ENCODE measurements at places on chromosomes 6 and 20.

DNA sequence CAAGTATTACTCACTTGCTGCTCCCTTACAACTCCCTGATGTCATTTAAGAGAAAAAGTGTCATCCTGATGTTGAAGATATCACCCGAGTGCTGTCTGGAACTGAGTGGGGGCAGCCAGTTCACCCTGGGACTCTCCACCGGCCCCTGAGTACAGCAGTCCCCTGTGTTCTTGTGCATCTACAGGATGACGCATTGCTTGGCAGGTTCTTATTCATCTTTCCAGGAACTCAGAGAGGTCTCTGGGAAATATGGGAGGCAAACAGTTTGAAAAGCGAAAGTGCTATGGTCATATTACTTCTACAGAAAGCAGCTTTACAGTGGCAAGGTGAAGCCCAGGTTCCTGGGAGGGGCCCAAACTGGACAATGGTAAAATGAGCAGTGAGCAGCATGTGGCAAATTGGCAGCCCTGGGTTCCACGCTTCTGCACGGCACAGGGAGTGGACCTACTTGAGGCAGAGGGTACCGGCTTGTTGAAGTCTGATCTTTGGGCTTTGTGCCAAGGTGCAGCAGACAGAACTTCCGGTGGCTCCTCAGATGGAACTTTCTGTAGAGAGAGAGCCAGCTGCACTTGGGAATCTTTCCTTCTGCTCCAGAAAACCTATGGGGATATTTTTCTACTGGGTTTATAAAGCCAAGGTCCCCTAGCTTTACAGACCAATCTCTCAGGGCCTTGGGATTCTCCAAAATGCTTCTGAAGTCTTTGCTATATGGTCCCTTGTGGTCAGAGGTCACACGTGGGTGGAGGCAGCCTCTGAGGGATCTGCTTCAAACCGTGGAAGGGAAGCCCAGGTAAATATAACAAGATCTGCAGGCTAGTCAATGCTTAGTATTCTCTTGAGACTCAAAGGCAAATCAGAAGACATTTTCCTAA is 128.3 kb downstream of the MAP3K7 start:
- H3K4me1 ChIP-seq: no peaks in the 10 kb centered on the region
- DNase-seq: no peak
- no peaks in the 10 kb centered on the region for H3K27me3 ChIP-seq

GRCh38 chr6:29850011-29850553 is 22.5 kb downstream of the HLA-G start:
- H3K4me3 ChIP-seq: no peak overlapping the region
- H3K36me3 ChIP-seq: no peaks in the 10 kb centered on the region
- no peak for DNase-seq
- H3K27me3 ChIP-seq: peaks cover 18% of the 10 kb centered on the region

GRCh38 chr6:18837013-18837412 is 449.9 kb downstream of the RNF144B start:
- H3K4me3 ChIP-seq: no peak overlapping the region
- no peaks in the 10 kb centered on the region for H3K27me3 ChIP-seq
- H3K4me1 ChIP-seq: no peaks in the 10 kb centered on the region
- DNase-seq: no peak
- no peak overlapping the region for H3K27ac ChIP-seq
- no peaks in the 10 kb centered on the region for H3K36me3 ChIP-seq

GRCh38 chr6:111989743-111990142 is 64.2 kb upstream of the CCN6 start:
- DNase-seq: no peak
- H3K27me3 ChIP-seq: no peaks in the 10 kb centered on the region
- H3K4me3 ChIP-seq: no peak overlapping the region
- H3K27ac ChIP-seq: no peak overlapping the region
- peaks cover 6% of the 10 kb centered on the region for H3K4me1 ChIP-seq

GRCh38 chr6:169820358-169820757 is 68.9 kb downstream of the ERMARD start:
- no peaks in the 10 kb centered on the region for H3K27me3 ChIP-seq

- peaks cover 99% of the 10 kb centered on the region for H3K27me3 ChIP-seq
- no peaks in the 10 kb centered on the region for H3K36me3 ChIP-seq
- DNase-seq: peak; percentile 47
- peak overlapping the region; percentile 22 for H3K4me3 ChIP-seq
- H3K27ac ChIP-seq: no peak overlapping the region
- H3K4me1 ChIP-seq: peaks cover 25% of the 10 kb centered on the region
Observed at GRCh38 chr20:22403632-22404361, 180.6 kb downstream of the FOXA2 start.

DNA sequence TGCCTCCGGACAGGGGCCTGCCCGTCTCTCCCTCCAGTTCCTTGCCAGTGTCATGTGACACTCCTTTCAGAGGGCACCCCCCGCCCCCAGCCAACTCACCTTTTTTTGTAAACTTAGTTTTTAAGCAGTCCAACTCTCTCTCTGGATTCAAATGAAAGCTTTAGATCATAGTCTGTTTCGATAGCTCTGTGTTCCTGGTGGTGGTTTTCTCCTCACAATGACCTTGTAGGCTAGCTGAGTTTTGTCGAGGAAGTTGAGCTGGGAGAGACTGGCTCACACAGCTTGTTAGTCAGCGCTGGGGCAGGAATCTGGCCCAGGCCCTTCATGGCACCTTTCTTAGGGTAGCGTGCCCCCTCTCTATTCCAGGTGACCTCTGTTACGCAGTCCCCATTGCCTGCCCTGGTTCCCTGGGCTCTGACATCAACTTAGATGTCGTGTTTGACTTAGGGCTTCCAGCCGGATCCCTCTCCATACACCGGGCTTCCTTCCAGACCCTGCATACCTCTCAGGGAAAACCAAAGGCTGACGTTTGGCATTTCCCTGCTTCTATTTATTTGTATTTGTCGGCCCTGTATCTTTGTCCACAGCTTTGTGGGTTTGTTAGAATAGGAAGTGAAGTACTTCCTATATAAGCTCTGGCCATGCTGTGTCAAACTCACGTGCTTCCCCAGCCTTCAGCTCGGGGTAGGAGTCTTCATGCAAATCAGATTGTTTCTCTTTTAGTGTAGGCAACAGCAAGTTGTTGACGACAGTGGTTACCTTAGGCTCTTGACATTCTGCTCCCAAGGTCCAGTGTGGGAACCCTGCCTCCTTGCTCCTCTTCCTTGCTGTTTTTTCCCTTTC is 12.7 kb downstream of the IGF2R start:
- H3K27ac ChIP-seq: no peak overlapping the region
- no peak overlapping the region for H3K4me3 ChIP-seq
- no peak for DNase-seq
- H3K27me3 ChIP-seq: no peaks in the 10 kb centered on the region
- no peaks in the 10 kb centered on the region for H3K36me3 ChIP-seq

GRCh38 chr6:32166411-32167061 is 2.1 kb downstream of the EGFL8 start:
- H3K36me3 ChIP-seq: no peaks in the 10 kb centered on the region
- H3K4me3 ChIP-seq: no peak overlapping the region
- no peaks in the 10 kb centered on the region for H3K27me3 ChIP-seq
- no peak for DNase-seq
- no peak overlapping the region for H3K27ac ChIP-seq

DNA sequence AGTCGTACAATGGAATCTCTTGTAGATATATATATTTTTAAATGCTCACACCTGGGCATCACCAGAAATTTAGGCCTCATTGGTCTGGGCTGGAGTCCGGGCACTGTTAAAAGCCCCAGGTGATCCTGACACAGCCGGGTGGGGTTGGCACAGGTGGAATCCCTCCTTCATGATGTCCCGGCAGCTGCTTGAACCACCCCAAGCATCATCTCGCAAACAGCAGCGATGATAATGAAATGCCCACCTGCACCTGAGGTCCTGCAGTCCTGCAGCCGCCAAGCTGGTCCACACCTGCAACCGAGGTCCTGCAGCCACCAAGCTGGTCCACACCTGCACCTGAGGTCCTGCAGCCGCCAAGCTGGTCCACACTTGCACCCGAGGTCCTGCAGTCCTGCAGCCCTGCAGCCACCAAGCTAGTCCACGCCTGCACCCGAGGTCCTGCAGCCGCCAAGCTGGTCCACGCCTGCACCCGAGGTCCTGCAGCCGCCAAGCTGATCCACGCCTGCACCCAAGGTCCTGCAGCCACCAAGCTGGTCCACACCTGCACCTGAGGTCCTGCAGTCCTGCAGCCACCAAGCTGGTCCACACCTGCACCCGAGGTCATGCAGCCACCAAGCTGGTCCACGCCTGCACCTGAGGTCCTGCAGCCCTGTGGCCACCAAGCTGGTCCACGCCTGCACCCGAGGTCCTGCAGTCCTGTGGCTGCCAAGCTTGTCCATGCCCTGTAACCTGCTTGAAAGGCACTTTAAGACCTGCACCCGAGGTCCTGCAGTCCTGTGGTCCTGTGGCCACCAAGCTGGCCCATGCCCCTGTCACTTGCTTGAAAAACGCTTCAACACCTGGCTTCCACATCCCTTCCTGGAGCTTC is 261.2 kb downstream of the DLL1 start:
- H3K36me3 ChIP-seq: no peaks in the 10 kb centered on the region
- no peak overlapping the region for H3K27ac ChIP-seq
- H3K27me3 ChIP-seq: no peaks in the 10 kb centered on the region
- no peaks in the 10 kb centered on the region for H3K4me1 ChIP-seq
- DNase-seq: no peak

DNA sequence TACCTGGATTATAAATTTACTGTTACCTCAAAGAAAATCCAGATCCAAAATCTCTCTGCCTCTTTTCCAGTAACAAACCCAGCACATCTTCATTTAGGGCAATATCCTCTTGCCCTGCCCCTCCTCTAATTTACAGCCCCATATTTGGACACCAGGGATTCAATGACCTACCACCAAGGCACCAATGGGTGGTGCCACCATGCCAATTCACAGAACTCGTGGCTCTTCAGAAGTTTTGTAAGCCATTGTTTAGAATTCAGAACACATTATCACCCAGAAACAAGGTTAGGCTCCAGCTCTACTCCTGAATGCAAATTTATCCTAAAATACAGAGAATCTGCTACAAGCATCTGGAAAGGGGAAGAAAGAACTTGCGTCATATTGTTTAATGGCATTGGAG is 67.8 kb upstream of the SASH1 start:
- no peak overlapping the region for H3K4me3 ChIP-seq
- H3K27me3 ChIP-seq: no peaks in the 10 kb centered on the region
- no peak overlapping the region for H3K27ac ChIP-seq
- H3K4me1 ChIP-seq: peaks cover 5% of the 10 kb centered on the region
- DNase-seq: no peak

DNA sequence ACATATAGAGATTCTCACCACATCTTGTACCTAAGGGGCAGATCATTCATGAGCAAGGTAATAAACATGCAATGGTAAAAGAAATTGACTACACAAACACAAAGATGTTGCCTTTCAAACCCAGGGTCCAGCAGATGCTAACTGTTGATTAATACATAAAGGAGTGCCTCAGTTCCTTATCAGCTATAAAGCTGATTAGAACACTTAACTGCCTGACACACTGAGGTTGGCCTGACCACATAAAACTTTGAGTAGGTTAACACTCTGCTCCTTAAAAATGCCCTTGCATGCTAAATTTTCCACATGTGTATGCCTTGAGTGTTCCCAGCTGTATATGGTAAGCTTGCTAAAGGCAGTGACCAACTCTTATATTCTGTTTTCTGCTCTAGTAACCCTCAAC is 14.9 kb downstream of the CRISP2 start:
- H3K4me1 ChIP-seq: no peaks in the 10 kb centered on the region
- H3K4me3 ChIP-seq: no peak overlapping the region
- H3K27ac ChIP-seq: no peak overlapping the region
- no peaks in the 10 kb centered on the region for H3K27me3 ChIP-seq
- DNase-seq: no peak

GRCh38 chr6:47380251-47380650 is 70.5 kb upstream of the TNFRSF21 start:
- H3K36me3 ChIP-seq: no peaks in the 10 kb centered on the region
- H3K27ac ChIP-seq: no peak overlapping the region
- H3K4me3 ChIP-seq: no peak overlapping the region
- DNase-seq: no peak
- H3K4me1 ChIP-seq: no peaks in the 10 kb centered on the region

GRCh38 chr6:147586044-147586443 is 77.6 kb downstream of the SAMD5 start:
- no peaks in the 10 kb centered on the region for H3K27me3 ChIP-seq
- H3K36me3 ChIP-seq: no peaks in the 10 kb centered on the region
- no peak overlapping the region for H3K4me3 ChIP-seq
- DNase-seq: no peak
- H3K4me1 ChIP-seq: no peaks in the 10 kb centered on the region

- H3K27me3 ChIP-seq: no peaks in the 10 kb centered on the region
- peaks cover 1% of the 10 kb centered on the region for H3K4me1 ChIP-seq
- DNase-seq: no peak
- no peak overlapping the region for H3K4me3 ChIP-seq
- H3K27ac ChIP-seq: no peak overlapping the region
- peaks cover 15% of the 10 kb centered on the region for H3K36me3 ChIP-seq
Observed at GRCh38 chr20:34369265-34369664, 6.2 kb downstream of the ITCH start.

DNA sequence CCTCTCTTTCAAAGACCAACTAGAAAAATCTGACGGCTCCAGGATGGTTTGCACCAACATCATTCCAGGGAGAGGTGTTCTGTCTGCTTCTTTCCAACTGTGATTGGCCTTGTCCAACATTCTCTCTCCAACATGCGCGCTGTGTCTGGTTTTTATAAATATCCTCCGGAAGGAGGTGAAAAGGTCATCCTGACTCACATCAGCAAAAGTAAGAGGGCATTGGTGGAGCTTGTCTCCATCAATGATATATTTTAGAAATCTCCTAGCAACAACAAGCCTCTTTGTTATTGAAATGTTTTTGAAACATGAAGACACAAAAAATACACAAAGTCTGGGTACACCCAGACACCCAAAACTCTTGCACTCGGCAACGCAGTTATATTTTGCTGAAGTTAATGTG is 475.3 kb upstream of the JARID2 start:
- no peaks in the 10 kb centered on the region for H3K27me3 ChIP-seq
- H3K36me3 ChIP-seq: no peaks in the 10 kb centered on the region
- no peak for DNase-seq
- H3K4me3 ChIP-seq: no peak overlapping the region
- H3K27ac ChIP-seq: no peak overlapping the region

DNA sequence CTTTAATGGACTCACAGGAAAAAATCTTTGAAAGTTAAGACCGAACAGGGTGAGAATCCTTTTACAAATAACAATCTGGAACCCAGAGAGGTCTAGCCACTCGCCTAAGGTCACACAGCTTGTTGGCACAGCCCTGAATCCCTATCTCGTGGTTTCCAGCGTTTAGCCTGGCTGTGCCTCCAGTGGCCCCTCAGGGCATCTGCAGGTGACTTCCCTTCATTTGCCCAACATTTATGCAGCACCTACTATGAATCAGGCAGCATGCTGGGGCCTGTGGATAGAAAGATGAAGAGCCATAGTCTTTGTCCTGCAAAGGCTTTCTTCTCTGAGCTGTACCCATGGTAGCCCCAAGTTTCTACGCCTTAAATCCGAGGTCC is 2.6 kb upstream of the NR2E1 start:
- H3K27me3 ChIP-seq: peaks cover 100% of the 10 kb centered on the region
- H3K4me3 ChIP-seq: peak overlapping the region; percentile 1
- peak; percentile 39 for DNase-seq
- peaks cover 90% of the 10 kb centered on the region for H3K4me1 ChIP-seq
- H3K36me3 ChIP-seq: no peaks in the 10 kb centered on the region
- H3K27ac ChIP-seq: no peak overlapping the region

- no peaks in the 10 kb centered on the region for H3K36me3 ChIP-seq
- no peaks in the 10 kb centered on the region for H3K4me1 ChIP-seq
- H3K4me3 ChIP-seq: no peak overlapping the region
- no peak for DNase-seq
- no peaks in the 10 kb centered on the region for H3K27me3 ChIP-seq
Observed at GRCh38 chr6:135728589-135728988, 122.9 kb upstream of the PDE7B start.

All from neural progenitor cell (in vitro differentiated cells).